ENCODE measurements at places on chromosomes 4 and X.

DNA sequence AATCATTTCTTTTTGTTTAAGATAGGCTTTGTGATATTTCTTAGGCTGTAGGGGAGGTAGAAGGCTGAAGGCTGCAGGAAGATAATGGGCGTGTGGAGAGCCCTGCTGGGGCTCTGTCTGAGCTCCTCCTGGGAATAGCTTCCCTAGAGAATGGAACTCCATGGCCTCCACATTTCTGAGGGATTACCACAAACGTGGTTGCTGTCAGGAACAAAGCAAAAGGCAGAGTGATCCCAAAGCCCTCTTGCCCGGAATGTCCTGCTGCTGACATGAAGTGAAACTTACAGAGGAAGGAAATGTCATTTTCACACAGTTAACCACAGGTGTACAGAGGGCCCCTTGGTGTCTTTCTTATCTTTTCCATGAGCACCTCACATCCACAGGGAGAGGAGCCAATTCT lies 89.3 kb downstream of the DDIT4L start:
- DNase-seq: no peak

GRCh38 chr4:44438687-44439086 lies 9.9 kb downstream of the KCTD8 start:
- no peak for DNase-seq

DNA sequence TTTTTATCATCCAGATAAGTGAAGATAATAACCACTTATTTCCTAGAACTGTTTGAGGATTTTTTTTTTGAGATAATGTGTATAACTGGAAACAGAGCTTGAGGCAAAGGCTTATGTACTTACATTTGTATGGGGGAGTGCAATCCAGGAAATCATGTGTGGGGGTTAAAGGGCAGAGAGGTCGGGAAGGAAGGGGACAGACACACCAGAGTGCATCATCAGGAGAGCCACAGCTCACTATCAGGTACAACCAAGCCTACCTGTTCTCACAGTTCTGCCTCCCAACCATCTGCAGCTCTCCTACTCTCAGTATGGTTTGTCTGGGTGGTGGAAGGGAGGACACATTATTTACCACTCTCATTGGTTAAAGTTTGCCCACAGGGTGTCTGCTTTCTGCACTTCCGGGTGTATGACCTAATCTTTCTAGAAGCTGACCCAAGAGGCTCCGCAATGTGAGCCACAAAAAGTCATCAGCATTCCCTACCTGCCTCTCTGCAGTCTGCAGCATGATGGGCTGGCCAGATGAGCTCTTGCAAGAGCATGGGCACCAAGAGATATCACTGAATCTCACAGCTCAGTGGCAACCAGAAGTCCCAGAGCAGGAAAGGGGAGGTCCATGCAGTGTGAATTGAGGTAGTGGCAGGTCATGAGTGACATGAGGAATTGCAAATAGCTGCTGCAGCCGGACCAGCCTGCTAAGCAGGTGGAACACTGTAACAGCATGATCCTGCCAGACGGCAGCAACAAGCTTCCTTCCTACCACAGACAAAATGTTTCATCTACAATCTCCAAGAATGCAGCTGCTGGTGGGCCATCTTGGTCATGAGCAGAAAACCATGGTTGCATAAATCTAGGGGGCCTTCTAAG lies 36.9 kb upstream of the SPRY1 start:
- no peak for DNase-seq

- no peak for DNase-seq
Measured at GRCh38 chr4:72846280-72847111, 223.0 kb downstream of the COX18 start.

- no peak for DNase-seq
Measured at GRCh38 chrX:3599802-3600430, 113.5 kb downstream of the PRKX start.

- no peak for DNase-seq
Measured at GRCh38 chr4:163179207-163179606, 12.5 kb upstream of the NAF1 start.

GRCh38 chr4:6548201-6548881 lies 26.6 kb upstream of the MAN2B2 start:
- DNase-seq: no peak

GRCh38 chr4:28921886-28922285 lies 1798.3 kb upstream of the PCDH7 start:
- DNase-seq: no peak

DNA sequence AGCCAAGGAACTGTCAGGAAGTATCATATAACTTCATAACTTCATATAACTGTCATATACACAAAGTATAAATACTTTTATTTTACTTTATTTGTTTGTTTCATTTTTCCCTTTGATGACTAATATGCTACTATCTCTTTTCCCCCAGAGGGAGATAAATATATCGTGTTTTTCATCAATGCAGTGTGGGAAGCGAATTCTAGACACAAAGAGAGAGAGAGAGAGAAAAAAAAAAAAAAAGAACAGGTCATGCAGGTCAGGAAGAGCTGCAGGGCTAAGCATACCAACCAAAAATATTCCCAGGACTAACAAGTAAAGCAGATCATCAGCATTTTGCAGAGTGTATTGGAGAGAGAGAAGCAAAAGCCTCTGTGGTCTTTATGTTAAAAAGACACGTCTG lies 1849.2 kb downstream of the STIM2 start:
- no peak for DNase-seq

DNA sequence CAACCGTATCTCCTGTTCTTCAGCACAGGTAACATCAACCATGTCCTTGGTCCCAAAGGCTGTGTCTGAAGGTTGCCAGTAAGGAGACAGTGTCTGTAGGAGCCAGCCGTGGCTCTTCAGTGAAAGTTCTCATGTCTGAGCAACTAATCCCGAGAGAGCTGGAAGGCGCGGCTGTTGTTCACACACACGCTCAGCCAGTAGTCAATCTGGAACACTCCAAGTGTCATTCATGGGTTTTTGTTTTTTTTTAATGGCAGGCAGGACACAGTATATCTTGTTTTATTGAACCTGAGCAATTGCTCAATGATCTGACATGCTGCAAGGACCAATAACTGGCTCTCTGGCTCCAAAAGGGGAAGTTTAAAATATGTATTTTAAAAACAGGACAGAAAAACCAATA lies 48.4 kb upstream of the MAP3K15 start:
- no peak for DNase-seq

DNA sequence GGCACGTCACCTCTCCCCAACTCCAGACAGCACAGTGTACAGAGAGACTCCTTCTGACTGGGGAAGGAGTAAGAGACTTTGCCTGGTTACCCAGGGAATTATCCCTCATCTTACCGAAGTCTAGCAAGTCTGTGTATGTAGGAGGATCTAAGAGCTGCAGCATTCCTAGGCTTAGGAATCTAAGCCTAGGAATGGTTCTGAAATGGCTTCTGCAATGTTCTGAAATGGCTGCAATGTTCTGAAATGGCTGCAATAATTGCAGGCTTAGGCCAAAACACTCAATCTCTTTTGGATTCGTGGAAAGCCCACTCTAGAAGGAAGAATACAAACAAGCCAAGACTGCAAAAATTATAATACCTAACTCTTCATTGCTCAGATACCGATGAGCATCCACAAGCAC lies 106.4 kb downstream of the SCLT1 start:
- no peak for DNase-seq

DNA sequence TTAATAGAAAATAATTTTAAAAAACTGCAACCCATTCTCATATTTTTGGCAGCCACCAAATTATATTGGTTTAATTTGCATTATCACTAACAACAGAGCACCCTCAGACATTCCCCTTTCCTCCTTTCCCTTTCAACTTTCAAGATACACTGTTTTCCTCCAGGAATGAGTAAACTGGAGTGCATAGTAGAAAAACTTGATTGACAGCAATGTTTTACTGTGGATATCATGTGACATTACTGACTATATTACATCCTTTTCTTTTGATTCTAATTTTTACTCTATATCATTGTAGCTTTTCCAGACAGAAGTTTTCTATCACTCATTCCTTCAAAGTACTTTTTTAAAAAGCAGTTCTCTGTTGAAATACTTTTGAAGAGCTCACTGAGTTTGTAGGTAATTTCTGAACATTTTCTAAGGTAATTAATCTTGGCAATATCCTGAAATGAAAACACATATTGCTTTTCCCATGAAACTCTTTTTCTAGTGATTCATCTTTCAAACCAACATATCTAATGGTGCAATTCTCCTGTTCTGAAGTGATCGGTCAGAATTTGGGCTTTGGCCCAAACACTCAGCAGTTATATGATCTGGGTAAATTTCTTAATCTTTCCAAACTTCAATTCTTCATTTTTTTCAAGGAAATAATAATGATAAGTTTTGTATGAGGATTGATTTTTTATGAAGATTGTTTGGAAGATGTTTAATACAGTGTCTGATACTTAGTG lies 920.4 kb upstream of the EPHA5 start:
- DNase-seq: no peak

DNA sequence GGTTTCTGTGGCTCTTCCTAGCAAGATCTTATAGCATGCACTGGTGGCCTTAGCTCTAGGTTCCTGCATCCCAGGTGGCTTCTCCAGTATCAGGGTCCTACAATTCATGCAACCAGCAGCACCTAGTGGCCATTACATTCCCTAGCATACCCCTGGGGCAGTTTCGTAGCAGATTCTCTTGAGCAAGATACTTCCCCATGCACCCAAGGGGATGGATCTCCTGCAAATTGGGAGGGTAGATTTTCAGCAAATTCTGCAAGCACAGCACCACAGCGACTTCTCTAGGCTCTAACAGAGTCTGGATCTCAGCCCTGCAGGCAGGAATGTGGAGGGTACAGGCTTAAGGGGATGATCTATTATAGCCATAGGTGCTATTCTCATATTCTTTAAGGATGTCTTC lies 13.1 kb upstream of the SLC9B1 start:
- DNase-seq: no peak

GRCh38 chr4:159382856-159383561 lies 280.1 kb downstream of the RAPGEF2 start:
- DNase-seq: no peak

DNA sequence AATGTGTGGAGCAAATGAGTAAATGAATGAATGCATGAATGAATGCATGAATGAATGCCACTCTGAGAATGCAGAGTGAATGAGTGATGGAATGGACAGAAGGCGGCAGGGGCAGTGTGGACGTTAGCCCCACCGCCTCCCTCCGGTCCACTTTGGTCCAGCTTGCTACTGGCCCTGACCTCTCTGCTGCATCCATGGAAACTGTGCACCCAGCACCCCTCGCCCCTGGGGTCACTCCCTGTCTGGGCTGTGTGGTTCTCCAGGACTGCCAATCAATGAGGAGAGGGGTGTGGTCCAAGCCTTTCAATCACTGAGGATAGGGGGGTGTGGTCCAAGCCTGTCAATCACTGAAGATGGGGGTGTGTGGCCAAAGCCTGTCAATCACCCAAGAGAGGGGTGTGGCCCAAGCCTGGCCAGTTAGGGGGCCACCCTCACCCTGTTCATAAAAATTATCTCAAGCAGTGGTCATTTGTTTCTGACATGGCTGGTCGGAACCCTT lies 39.2 kb upstream of the ASMTL start:
- DNase-seq: no peak

- no peak for DNase-seq
Measured at GRCh38 chr4:124227981-124228380, 484.6 kb downstream of the ANKRD50 start.

DNA sequence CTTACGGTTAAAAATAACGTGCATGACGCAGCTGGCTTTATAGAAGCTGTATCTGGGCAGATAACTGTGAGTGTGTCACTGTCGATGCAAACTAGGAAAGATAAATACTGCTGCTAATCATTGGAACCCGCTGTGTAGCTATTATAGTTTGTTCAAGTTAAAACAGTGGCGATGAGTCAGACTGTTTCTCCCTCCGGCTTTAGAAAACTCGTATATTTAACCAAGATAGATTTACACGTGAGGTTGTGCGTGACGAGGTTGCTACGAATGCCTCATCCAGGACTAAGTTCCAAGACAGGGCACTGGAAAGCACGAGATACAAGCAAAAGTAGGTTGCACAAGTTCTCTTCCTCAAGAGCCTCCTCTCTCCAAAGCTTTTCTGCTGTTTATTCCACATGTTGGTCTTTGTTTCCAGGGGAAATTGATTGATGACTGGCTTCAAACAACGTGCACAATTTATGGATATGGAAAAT lies 270.7 kb downstream of the FBXW7 start:
- no peak for DNase-seq

DNA sequence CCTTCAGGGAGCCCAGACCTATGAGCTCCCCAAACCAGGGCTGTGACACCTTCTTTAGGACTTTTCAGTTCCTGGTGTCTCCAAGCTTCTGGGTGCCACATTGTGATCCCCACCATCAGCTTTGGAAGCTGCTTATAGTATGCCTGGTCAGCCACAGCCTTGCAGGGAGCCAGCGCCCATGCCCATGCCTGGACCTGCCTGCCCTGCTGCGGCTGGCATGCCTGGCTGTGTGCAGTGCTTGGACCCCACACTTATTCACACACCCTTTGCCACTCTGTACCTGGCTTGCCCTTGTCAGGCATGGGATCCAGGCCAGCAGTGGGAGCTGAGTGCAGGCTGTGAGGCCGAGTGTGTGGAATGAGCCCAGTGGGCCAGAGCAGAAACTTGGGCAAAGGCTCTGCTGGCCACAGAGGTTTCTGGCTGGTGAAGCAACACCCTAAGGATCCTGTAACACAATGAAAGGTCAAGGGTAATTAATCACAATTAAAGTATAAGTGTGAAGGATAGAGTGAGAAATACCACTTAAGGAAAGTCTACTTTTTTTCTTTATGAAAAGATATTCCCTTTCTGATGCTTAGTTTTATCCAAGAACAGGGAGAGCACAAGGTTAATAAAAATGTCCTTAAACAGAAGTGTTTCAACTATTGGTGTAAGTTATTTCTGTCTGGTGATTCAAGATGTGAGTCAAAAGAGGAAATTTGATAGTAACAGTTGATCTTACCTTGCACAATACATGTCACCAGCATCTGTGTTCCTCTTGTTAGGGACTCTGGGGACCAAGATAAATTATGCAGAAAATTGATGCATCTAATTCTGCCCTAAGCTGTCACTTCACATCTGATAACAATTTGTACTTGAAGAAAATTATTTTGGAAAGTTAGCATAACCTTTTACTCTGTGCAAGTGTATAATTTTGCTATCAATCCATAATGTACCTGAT lies 161.8 kb downstream of the FAM47A start:
- no peak for DNase-seq

DNA sequence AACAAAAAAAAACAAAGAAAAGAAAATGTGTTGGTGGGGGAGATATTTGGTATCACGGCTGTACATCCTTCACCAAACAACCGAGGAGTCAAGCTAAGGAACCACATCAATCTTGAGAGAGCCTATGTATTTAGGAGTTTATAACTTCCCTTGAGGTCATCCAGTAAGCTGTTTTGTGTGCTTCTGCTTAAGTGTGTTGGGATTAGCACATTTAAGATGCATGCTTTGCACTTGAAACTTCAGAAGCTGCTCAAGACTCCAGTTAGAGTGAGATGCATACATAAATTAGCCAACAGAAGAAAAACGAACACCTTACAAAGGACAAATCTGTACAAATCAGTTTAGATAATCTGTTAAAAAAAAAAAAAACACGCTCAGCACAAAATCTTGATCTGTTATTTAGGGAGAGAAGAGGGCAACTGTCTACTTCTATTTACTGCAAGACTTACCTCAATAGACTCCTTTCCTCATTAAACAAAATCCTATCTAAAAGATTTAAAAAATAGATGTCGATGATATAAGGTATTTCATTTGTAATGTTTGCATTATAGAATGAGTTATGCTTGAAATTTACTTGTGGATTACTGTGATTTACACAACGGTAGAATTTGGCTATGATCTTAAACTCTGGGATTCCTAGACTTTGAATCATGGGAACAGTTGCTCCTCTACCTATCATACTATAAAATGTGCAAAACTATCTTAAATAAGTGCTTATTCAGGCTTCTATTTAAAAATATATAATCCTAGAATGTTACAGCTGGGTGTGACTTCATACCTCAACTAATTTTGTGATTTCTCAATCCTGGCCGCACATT lies 53.8 kb upstream of the NAP1L5 start:
- DNase-seq: no peak

- no peak for DNase-seq
Measured at GRCh38 chr4:17166954-17167353, 268.5 kb upstream of the LDB2 start.
